ENCODE measurements at places on chromosomes 16 and 17. TPM values are rescaled to one million over a fixed set of nuclear protein-coding genes. Genes with fewer than 3 reads are reported as not detected.

GRCh38 chr17:44599298-44600175 lies 42.3 kb downstream of the FZD2 start:
- DNase-seq: no peak
- peaks cover 5% of the 10 kb centered on the region for H3K4me1 ChIP-seq
- no peak overlapping the region for H3K4me3 ChIP-seq

Gene GDPD1
- not detected for total RNA-seq

Gene TBC1D3E
- total RNA-seq: not detected

Gene ZG16
- total RNA-seq: not detected

Gene CD300E
- total RNA-seq: 6.0 TPM

Gene SLC2A4
- total RNA-seq: 1.1 TPM

- H3K36me3 ChIP-seq: no peaks in the 10 kb centered on the region
- no peak overlapping the region for H3K4me3 ChIP-seq
- H3K27ac ChIP-seq: no peak overlapping the region
- no peak for DNase-seq
- peaks cover 10% of the 10 kb centered on the region for H3K4me1 ChIP-seq
- H3K27me3 ChIP-seq: no peaks in the 10 kb centered on the region
Observed at GRCh38 chr16:69239851-69240250, 52.9 kb downstream of the SNTB2 start.

Gene CACNG5
- total RNA-seq: not detected

- H3K27ac ChIP-seq: no peak overlapping the region
- no peaks in the 10 kb centered on the region for H3K27me3 ChIP-seq
- no peak overlapping the region for H3K4me3 ChIP-seq
Observed at GRCh38 chr17:40506786-40507185, 5.4 kb upstream of the TNS4 start.

DNA sequence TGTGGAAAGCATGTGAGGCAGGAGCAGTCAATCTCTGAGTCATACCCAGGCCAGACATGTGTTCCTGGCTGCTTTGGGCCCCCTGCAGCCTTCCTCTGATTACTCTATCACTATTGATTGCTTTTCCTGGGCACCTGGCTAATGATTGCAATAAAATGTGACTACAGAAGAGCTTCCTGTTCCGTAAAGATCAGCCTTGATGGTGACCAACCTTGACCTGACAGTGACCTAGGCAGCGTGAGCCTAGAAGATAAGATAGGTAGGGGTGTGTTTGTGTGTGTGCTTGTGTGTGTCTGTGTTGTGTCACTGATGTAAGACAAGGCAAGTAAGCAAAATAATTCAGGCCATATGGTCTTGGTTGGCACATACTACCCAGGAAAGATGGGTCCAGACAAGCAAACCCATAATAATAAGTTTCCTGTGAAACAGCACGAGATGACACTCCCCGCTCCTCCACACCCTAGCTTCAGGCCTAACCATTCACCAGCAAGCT lies 367.7 kb upstream of the CDH11 start:
- H3K4me1 ChIP-seq: no peaks in the 10 kb centered on the region
- H3K4me3 ChIP-seq: no peak overlapping the region
- H3K27me3 ChIP-seq: no peaks in the 10 kb centered on the region
- DNase-seq: no peak
- H3K27ac ChIP-seq: no peak overlapping the region

Gene FOXJ1
- total RNA-seq: 45.0 TPM

GRCh38 chr17:50899559-50900319 lies 33.6 kb upstream of the TOB1 start:
- no peak overlapping the region for H3K4me3 ChIP-seq
- no peaks in the 10 kb centered on the region for H3K4me1 ChIP-seq
- H3K36me3 ChIP-seq: no peaks in the 10 kb centered on the region
- no peak overlapping the region for H3K27ac ChIP-seq
- H3K27me3 ChIP-seq: no peaks in the 10 kb centered on the region

GRCh38 chr16:68396481-68396880 lies 51.8 kb downstream of the SMPD3 start:
- no peaks in the 10 kb centered on the region for H3K4me1 ChIP-seq
- H3K27ac ChIP-seq: no peak overlapping the region
- H3K4me3 ChIP-seq: no peak overlapping the region
- H3K27me3 ChIP-seq: no peaks in the 10 kb centered on the region
- DNase-seq: peak; percentile 39
- H3K36me3 ChIP-seq: no peaks in the 10 kb centered on the region

Gene TBX21
- 4.0 TPM for total RNA-seq

Gene EZH1
- total RNA-seq: 122 TPM

Gene CDK3
- total RNA-seq: 5.8 TPM

GRCh38 chr17:73231841-73232586 lies 29.7 kb downstream of the CPSF4L start:
- DNase-seq: peak; percentile 97
- peaks cover 47% of the 10 kb centered on the region for H3K4me1 ChIP-seq
- peak overlapping the region; percentile 94 for H3K27ac ChIP-seq
- peak overlapping the region; percentile 81 for H3K4me3 ChIP-seq

Gene RANBP10
- total RNA-seq: 50.3 TPM

Gene HID1
- total RNA-seq: 35.7 TPM

GRCh38 chr16:19304750-19305149 lies 19.2 kb downstream of the CLEC19A start:
- H3K36me3 ChIP-seq: no peaks in the 10 kb centered on the region
- no peak for DNase-seq
- no peak overlapping the region for H3K27ac ChIP-seq
- no peaks in the 10 kb centered on the region for H3K27me3 ChIP-seq

- H3K27ac ChIP-seq: no peak overlapping the region
- H3K36me3 ChIP-seq: no peaks in the 10 kb centered on the region
- peaks cover 11% of the 10 kb centered on the region for H3K4me1 ChIP-seq
- no peaks in the 10 kb centered on the region for H3K27me3 ChIP-seq
- no peak for DNase-seq
Observed at GRCh38 chr16:11074131-11074530, 129.8 kb downstream of the CLEC16A start.

DNA sequence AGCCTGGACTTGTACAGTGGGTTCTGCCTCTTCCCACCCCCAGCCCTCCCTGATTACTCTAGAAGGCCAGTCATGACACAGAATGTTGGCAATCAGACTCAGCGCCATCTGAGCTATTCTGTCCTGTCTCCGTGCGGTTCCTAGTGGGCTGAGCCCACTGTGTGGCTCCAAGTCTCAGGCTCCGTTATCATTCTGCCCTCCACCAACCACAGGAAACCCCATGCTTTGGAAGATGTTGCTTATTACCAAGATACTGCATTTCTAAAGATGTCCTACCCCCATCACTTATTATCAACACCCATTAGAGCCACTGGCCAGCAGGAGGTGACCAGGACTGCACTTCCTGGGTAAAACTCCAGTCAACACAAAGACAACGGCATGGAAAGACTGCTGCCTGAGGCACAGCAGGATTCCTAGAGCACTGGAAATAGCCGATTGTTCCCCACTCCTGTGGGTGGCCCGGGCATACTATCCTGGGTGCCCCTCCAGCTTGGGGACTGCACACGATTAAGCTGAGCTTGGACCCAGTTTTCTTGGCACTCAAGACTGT lies 133.6 kb downstream of the AATF start:
- no peak overlapping the region for H3K4me3 ChIP-seq
- no peaks in the 10 kb centered on the region for H3K4me1 ChIP-seq
- H3K36me3 ChIP-seq: peaks cover 16% of the 10 kb centered on the region

- no peaks in the 10 kb centered on the region for H3K36me3 ChIP-seq
- H3K4me1 ChIP-seq: peaks cover 14% of the 10 kb centered on the region
- H3K4me3 ChIP-seq: no peak overlapping the region
- H3K27ac ChIP-seq: no peak overlapping the region
- no peak for DNase-seq
- no peaks in the 10 kb centered on the region for H3K27me3 ChIP-seq
Observed at GRCh38 chr16:81080233-81080632, 3.2 kb upstream of the C16orf46 start.

DNA sequence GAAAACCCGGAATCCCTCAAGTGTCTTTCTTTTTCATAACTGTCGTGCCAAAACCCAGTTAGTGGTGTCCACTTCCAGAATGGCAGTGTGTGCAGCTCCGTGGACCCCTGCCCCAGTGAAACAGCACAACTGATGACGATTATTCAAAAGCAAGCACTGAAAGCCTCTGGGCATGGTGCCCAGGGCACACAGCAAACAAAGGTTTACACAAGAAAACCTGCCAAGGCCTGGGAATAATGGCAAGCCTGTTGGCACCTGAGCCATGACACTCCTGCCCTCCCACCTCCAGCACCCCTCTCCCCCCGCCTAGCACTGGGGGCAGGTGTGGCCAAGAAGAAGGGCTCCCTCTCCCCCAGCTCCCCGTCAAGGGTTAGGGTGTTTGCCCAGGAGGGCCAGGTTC lies 2.8 kb downstream of the PKMYT1 start:
- no peak overlapping the region for H3K4me3 ChIP-seq
- peak; percentile 59 for DNase-seq
- H3K27me3 ChIP-seq: no peaks in the 10 kb centered on the region
- H3K36me3 ChIP-seq: no peaks in the 10 kb centered on the region

Gene SMIM36
- total RNA-seq: not detected

- H3K4me3 ChIP-seq: no peak overlapping the region
- H3K4me1 ChIP-seq: peaks cover 42% of the 10 kb centered on the region
- H3K27me3 ChIP-seq: no peaks in the 10 kb centered on the region
- H3K36me3 ChIP-seq: no peaks in the 10 kb centered on the region
- H3K27ac ChIP-seq: peak overlapping the region; percentile 98
Observed at GRCh38 chr16:67841198-67841815, 813 bp upstream of the THAP11 start.

DNA sequence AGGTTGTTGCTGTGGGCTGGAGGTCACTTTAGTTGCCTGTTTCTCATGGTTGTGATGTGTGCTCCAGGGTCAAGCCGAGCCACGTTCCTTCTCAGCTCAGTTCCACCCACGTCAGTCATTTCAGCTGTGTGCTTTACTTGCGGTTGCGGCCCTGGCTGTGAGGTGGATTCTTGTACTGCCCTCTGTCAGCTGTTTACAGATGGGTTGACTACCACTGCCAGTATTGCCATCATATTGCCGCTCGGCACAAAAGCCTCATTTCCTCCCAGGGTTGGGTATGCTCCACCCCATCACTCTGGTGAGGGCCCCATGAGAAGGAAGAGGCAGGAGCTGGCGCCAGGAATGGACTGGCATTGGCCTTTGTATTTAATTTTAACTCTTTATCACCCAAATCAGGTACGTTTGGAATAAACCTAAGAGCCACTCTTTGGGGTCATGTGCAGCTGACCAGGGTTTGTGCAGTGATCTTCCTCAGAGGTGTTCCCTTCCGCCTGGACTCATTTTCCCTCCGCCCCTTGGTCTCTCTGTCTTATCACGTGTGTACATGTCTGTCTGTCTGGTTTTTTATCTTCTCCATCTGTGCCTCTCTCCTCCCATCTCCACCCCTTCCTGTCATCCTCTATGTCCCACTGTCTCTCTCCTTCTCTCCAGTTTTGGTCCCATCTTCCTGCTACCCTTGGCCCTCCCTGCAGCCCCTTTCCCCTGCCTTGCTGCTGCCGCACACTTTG lies 25.0 kb downstream of the METTL22 start:
- no peak overlapping the region for H3K4me3 ChIP-seq
- no peak for DNase-seq
- H3K27ac ChIP-seq: no peak overlapping the region
- H3K27me3 ChIP-seq: no peaks in the 10 kb centered on the region

- no peaks in the 10 kb centered on the region for H3K4me1 ChIP-seq
- H3K36me3 ChIP-seq: no peaks in the 10 kb centered on the region
- no peak overlapping the region for H3K4me3 ChIP-seq
Observed at GRCh38 chr17:46916211-46916610, 6.7 kb upstream of the GOSR2 start.

Gene FA2H
- 2.4 TPM for total RNA-seq

DNA sequence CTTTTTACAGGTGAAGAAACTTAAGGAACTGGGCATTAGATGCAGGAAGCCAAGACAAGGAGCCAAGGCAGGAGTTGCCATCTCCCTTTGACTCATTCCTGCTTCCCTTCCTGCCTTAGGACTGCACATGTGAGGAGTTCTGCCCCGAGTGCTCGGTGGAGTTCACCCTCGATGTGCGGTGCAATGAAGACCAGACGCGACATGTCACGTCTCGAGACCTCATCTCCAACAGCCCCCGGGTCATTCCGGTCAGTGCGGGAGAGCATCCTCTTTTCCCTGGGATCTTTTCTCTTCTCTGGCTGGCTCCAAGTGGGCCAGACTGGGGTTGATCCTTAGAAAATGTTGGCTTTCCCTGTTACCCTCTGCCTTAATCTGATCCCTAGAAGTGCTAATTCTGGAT lies 6.6 kb downstream of the POLR2C start:
- peaks cover 31% of the 10 kb centered on the region for H3K36me3 ChIP-seq
- H3K4me3 ChIP-seq: no peak overlapping the region
- H3K27ac ChIP-seq: no peak overlapping the region
- no peak for DNase-seq
- H3K27me3 ChIP-seq: no peaks in the 10 kb centered on the region
- peaks cover 29% of the 10 kb centered on the region for H3K4me1 ChIP-seq

- no peak for DNase-seq
- H3K36me3 ChIP-seq: peaks cover 31% of the 10 kb centered on the region
- H3K4me1 ChIP-seq: peaks cover 8% of the 10 kb centered on the region
- peak overlapping the region; percentile 15 for H3K27ac ChIP-seq
- H3K4me3 ChIP-seq: peak overlapping the region; percentile 15
- H3K27me3 ChIP-seq: no peaks in the 10 kb centered on the region
Observed at GRCh38 chr17:7951143-7951792, 19.3 kb downstream of the CNTROB start.

- H3K36me3 ChIP-seq: no peaks in the 10 kb centered on the region
- no peak overlapping the region for H3K27ac ChIP-seq
- H3K27me3 ChIP-seq: no peaks in the 10 kb centered on the region
- no peak for DNase-seq
- H3K4me1 ChIP-seq: no peaks in the 10 kb centered on the region
Observed at GRCh38 chr17:9299695-9300094, 275.9 kb downstream of the STX8 start.

Gene KRTAP2-1
- total RNA-seq: not detected

Gene RHBDL1
- total RNA-seq: 1.9 TPM

- H3K36me3 ChIP-seq: no peaks in the 10 kb centered on the region
- no peaks in the 10 kb centered on the region for H3K4me1 ChIP-seq
- no peak for DNase-seq
- no peaks in the 10 kb centered on the region for H3K27me3 ChIP-seq
- no peak overlapping the region for H3K27ac ChIP-seq
- no peak overlapping the region for H3K4me3 ChIP-seq
Observed at GRCh38 chr16:72715267-72715666, 332.7 kb downstream of the ZFHX3 start.

Gene KRTAP1-3
- total RNA-seq: not detected

- no peak overlapping the region for H3K4me3 ChIP-seq
- no peaks in the 10 kb centered on the region for H3K4me1 ChIP-seq
- no peaks in the 10 kb centered on the region for H3K27me3 ChIP-seq
Observed at GRCh38 chr16:51753467-51754127, 602.5 kb upstream of the SALL1 start.

DNA sequence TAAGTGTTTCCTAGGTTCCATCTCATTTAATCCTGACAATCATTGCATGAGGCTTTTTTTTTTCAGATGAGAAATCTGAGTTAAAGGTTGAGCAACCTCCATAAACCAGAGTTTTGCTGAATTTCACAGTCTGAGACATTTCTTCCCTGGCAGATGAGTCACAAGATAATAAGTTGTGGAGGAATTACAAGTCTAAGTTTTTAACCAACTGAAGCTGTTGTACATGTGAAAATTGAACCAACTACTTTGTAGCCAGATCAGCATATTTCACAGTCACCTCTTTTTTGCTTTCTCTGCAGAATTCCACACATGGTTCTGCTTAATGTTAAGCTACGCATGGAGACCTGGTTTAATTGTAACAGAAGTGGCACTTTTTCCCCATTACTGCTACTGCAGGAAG lies 765.6 kb downstream of the CDH11 start:
- no peaks in the 10 kb centered on the region for H3K27me3 ChIP-seq
- H3K36me3 ChIP-seq: no peaks in the 10 kb centered on the region
- no peak for DNase-seq
- H3K4me1 ChIP-seq: no peaks in the 10 kb centered on the region
- H3K4me3 ChIP-seq: no peak overlapping the region

- peaks cover 24% of the 10 kb centered on the region for H3K27me3 ChIP-seq
- peaks cover 18% of the 10 kb centered on the region for H3K4me1 ChIP-seq
- peak; percentile 65 for DNase-seq
- no peak overlapping the region for H3K4me3 ChIP-seq
- H3K36me3 ChIP-seq: no peaks in the 10 kb centered on the region
- H3K27ac ChIP-seq: no peak overlapping the region
Observed at GRCh38 chr17:49016775-49017463, 19.7 kb downstream of the IGF2BP1 start.

All from upper lobe of left lung (tissue), 6 donors.